Activated T-helper 17 cell treated with anti-CD3 and anti-CD28 coated beads, Interleukin-2, amount 50 U/mL, for 72 hours (primary cell): ENCODE measurements at places on chromosomes 12 and 14.

GRCh38 chr12:114933428-114934160, 249.6 kb upstream of the TBX3 start:
- ATAC-seq: no peak

- ATAC-seq: no peak
Measured at GRCh38 chr12:128784030-128784760, 39.6 kb downstream of the SLC15A4 start.

DNA sequence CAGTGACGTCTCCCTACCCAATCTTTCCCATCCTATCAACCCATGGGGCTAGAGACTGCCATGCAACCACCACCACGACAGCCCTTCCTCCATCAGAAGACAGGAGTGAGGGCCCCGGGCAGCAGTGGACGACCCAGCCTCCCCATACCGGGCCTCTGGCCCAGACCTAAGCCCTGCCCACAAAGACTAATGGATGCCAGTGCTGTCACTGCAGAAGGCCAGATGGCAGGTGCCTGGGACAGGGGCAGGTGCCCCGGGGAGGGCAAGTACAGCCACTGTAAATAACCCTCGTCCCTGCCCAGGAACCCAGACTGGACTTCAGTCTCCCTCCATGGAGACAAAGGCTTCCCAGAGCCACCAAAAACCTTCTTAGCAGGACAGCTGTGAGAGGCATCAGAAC, 20.3 kb upstream of the HSPB8 start:
- ATAC-seq: no peak

DNA sequence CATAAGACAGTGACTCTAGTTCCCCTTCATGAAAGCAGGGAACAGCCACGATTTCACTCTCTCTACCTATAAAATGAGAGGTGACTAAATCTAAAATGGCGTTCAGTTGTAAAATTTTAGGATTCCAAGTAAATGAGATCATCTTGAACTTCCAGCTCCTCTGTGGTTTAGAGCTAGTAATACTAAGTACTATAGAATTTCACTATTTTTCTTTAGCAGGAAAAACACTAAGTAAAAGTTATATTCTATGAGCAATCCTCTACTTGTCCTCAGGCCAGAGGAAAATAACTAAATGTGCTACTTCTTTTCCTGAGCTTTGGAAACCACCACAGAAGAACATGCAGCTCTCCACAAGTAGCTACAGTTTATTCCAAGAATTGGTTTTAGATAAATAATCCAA, 55.6 kb downstream of the NIN start:
- ATAC-seq: no peak

GRCh38 chr12:111598637-111599452, at the start of gene ATXN2:
Gene ATXN2 (minus strand): TSS chr12:111599315. CDS start chr12:111599034, 281 bp downstream.
- ATAC-seq: peak; percentile 71

- ATAC-seq: peak; percentile 98
Measured at GRCh38 chr12:104083769-104084475, 19.6 kb downstream of the HCFC2 start.

DNA sequence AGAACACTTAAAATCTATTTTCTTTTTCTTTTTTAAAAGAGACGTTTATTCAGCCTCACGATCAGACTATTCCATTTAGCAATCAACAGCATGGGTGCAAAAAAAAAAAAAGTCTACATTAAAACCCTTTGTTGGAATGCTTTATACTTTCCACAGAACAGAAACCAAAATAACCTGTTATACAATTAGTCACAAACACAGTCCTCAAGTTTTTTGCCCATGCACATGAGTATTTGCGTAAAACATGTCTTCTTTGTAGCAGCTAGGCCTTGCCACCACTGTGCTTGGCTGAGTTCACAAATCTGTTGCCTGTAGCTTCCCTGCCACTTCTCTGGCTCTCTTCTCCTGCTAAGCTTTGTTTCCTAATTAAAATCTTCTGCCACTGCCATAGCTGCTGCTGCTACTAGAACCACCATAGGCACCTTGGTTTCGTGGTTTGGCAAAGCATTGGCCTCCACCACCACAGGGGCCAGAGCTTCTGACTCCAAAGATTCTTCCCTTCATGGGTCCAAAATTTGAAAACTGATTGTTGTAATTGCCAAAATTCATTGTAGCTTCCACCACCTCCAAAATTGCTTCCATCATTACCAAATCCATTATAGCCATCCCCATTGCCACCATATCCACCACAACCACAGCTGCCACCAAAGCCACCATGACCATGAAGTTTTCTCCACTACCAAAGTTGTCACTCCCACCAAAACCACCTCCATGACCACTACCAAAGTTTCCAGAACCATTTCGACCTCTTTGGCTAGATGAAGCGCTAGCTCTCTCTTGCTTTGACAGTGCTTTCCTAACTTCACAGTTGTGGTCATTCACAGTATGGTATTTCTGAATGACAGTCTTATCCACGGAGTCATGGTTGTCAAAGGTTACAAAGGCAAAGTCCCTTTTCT, 38.1 kb downstream of the KLRG1 start:
- ATAC-seq: no peak

- no peak for ATAC-seq
Measured at GRCh38 chr14:32561520-32561919, 232.4 kb downstream of the AKAP6 start.

DNA sequence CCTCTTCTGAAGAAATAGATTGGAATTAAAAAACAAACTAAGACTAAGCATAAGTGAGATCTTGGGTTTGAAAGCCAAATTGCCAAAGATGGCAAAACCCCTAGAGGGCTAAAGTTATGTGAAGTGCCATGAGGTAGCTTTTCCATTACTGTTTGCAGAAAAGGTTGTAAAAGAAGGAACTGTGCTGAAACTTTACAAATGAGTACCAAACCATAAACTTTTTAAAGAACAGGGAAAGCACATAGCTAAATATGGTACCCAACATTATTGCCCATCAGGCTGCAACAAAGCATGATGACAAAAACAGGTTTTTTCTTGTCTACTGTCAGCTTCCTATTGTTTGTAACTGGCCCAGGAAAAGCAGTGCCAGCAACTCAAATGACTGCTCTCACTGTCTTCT, 224.2 kb downstream of the RAD51B start:
- no peak for ATAC-seq

DNA sequence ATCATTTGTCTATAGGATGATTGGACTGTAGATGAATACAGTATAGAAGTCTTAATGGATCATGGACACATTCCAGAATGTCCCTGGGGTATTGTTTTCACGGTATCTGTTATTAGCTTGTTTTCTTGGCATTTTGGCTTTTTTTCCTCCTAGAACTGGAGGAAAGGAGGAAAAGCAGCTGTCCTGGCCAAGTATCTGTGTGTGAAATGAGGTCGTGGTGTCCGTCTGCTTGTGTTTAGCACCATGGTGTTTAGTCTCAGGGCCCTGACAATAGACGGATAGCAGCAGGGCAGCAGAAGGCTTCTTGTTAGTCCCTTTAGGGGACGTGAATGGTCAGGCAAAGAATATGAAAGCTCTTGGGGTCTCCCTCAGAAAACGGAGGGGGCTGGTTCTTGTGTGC, 21.2 kb downstream of the FGF6 start:
- no peak for ATAC-seq

- no peak for ATAC-seq
Measured at GRCh38 chr12:52063981-52064649, 5.7 kb upstream of the ATG101 start.

DNA sequence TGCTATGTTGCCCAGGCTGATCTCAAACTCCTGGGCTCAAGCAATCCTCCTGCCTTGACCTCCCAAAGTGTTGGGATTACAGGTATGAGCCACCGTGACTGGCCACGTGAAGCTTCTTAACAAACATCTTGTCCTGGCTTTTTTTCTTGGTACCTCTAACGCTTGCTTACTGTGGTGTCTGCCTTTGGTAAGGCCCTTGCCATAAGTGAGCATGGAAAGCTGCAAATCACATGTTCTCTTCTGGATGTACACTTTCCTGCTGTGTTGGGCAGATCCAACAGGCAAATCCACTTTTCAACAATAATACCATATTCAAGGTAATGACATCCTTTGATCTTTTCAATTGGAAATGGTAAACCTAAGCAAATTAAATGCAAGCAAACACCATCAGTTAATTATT, 54.6 kb downstream of the ARF6 start:
- ATAC-seq: no peak

GRCh38 chr12:51942501-51943000, 8.9 kb upstream of the ACVR1B start:
- ATAC-seq: no peak

DNA sequence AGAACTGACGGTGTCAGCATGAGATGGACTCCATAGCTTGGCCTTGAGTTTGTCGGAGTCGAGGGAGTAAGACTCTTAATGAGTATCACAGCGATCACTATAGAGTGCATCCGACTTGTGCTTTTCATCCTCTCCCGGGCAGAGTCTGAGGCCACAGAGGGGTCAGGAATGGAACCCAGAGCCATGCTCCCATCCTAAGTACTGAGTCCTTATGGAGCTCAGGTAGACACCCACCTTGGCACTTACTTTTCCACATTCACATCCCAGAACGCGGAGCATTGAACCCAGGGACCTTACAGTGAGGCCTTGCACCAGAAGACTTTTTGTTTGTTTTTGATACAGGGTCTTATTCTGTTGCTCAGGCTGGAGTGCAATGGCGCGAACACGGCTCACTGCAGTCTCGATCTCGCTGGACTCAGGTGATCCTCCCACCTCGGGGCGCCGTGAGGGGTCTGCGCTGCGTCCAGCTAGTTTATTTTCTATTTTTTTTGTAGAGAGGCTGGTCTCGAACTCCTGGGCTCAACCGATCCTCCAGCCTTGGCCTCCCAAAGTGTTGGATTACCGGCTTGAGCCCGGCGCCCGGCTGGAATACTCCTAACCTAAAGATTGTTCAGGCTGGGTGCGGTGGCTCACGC, 719 bp upstream of the SRSF9 start:
- ATAC-seq: peak; percentile 34

- ATAC-seq: no peak
Measured at GRCh38 chr12:131287015-131287937, 333.6 kb downstream of the ADGRD1 start.

DNA sequence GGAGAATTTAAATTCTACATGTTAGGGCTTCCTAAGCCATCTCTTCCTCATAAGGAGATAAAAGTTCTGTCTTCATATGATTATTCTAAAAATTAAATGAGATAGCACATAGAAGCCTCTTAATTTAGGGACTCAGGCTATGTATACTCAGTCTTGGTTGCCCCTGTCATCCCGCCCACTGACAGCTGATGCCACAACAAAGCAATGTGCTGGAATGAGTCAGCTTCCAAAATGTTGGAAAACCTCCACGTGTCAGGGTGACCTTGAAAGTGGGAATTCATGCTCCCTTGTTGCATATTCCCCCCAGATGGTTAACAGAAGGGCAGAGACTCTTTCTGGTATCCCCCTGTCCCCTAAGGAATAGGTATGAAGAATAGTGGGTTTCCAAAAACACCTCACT, 238.0 kb upstream of the DDHD1 start:
- ATAC-seq: no peak

DNA sequence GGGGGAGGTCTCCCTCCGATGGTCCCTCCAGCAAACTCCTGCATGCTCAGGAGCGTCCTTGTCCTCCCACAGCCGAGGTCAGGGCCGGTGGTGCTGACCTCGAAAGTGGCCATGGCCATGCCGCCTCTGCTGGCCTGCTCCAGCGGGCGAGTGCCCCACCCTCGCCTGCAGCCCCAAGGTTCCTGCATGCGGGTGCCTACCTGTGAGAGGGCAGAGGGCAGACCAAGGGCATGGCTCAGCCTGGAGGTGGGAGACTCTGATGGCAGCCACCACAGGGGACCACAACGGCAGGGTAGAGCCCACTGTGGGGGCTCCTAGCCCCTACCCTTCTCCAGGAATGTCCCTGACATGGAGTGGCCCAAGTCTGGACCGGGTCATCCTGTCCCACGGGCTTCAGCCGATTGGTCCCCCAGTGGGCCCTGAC, 38.1 kb upstream of the PPP1R13B start:
- ATAC-seq: no peak

DNA sequence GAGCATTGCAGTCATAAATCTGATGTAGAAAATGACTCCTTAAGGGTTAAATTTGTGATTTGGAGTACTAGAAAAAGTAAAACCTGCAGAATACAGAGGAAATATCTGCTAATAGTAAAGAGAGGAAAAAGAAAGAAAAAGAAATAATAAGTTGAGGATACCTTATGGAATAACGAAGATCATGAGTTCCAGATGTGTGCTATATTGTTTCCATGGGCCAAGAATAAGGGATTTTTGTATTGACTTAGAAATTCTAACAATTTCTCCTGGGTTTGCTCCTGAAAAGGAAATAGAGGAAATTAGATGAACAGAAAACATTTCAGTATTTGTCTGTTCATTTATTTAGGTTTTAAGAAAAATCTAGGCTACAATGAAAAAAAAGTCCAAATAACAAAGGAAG, 115.3 kb downstream of the ALG10B start:
- ATAC-seq: no peak

DNA sequence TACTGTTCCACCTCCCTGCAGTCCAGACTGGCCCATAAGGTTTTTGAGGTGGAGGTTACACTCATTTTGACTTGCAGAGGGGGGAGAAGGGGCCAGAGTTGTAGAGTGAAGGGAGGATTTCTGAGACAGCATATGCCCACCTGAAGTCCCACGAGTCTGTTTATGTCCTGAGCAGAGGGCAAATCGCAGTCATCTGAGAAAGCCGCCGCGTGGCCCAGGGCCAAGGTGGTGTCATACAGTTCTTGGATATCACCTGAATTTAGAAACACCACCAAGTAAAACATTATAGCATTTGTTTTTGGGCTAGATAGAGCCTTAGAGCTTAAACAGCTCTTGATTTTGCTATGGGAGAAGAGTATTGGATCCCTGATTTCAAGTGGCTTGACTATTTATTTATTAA, 30.9 kb downstream of the TDG start:
- no peak for ATAC-seq

- peak; percentile 58 for ATAC-seq
Measured at GRCh38 chr12:112979041-112979680, 842 bp downstream of the OAS2 start.

GRCh38 chr14:65478596-65478995, 66.1 kb downstream of the FUT8 start:
- ATAC-seq: peak; percentile 69

DNA sequence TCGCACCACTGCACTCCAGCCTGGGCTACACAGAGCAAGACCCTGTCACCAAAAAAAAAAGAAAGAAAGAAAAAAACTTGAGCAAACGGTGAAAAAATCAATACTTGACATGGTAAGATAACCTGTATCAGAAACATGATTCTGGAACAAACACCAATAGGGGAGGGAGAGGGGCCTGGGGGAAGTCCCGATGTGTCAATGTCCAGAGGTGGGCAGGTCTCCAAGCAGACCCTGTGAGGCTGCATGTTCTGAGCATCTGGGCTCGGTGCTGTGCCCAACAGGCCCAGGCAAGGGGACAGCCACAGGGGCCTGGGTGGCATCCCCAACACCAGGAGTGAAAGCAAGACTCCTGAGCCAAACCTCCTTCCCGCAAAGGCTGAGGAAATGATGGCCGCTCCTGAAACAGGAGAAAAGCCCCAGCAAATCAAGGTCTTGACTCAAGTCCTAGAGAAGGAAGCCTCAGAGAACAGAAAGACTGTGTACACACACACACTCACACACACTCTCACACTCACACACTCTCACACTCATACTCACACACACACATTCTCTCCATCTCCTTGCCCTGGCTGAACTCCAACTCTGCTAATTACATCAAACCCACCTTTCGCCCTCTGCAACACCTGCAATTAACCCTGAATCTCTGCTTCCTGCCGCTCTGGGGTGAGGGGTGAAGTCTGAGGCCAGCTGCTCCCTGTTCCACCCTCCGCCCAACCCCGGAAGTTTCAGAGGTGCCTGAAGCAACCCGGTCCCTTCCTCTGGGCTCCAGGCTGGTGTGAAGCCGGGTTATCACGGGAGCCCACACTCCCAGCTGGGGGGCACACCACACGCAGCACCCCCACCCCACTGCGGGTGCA, 20.4 kb downstream of the CCDC88C start:
- peak; percentile 81 for ATAC-seq

GRCh38 chr14:87067591-87067990, 925.4 kb downstream of the GALC start:
- ATAC-seq: no peak

GRCh38 chr12:6540181-6540877, 6.0 kb downstream of the GAPDH start:
- peak; percentile 42 for ATAC-seq
